ENCODE measurements at places on chromosomes 11 and 22. TPM values are rescaled to one million over a fixed set of nuclear protein-coding genes. Genes with fewer than 3 reads are reported as not detected.

DNA sequence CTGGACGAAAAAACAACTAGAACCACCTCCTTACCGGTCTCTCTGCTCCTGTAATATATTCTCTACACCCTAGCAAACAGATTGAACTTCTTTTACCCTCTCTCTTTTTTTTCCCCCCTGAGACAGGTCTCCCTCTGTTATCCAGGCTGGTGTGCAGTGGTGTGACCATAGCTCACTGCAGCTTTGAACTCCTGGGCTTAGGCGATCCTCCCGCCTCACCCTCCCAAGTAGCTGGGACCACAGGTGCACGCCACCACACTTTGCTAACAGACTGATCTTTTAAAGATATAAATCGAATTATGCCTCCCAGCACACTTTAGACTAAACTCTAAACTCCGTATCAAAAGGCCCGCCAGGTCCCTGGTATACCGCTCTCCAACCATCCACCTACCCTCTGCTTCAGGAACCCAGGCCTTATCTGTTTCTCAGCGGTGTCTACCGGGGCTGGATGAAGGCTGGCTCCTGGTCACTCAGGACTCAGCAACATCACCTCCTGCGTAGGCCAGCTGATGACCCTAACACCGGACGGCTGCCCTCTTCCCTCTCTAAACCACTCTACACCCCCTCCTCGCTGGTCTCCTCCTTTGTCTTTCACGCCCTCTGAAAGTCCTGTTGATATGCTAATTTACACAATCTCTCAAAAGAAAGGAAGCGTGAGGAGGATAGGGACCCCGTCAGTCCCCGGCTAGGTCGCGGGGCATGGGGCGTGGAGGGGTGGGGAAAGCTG lies 745 bp downstream of the C22orf39 start:
- DNase-seq = no peak

The YPEL1 gene
- total RNA-seq = 4.9 TPM

GRCh38 chr22:43292630-43293018 lies 50.5 kb downstream of the SCUBE1 start:
- DNase-seq = no peak

DNA sequence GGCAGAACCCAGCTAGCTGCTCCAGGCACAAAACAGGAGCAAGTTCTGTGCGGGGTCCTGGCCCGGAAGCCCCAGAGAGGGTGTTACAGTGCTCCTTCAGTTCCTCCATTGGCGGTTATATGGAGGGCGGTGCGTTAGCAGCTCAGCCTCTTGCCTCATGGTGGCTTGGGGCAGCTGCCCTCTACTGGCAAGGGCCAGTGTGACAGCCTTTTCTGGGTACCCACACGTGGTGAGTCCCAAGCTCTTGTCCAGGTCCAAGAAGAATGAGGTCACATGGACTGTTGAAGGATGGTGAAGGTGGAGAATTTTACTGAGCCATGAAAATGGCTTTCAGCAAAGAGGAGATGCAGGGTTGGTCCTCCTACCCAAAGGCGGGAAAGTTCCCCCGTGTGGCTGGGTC lies 100.5 kb downstream of the WT1 start:
- DNase-seq = no peak

DNA sequence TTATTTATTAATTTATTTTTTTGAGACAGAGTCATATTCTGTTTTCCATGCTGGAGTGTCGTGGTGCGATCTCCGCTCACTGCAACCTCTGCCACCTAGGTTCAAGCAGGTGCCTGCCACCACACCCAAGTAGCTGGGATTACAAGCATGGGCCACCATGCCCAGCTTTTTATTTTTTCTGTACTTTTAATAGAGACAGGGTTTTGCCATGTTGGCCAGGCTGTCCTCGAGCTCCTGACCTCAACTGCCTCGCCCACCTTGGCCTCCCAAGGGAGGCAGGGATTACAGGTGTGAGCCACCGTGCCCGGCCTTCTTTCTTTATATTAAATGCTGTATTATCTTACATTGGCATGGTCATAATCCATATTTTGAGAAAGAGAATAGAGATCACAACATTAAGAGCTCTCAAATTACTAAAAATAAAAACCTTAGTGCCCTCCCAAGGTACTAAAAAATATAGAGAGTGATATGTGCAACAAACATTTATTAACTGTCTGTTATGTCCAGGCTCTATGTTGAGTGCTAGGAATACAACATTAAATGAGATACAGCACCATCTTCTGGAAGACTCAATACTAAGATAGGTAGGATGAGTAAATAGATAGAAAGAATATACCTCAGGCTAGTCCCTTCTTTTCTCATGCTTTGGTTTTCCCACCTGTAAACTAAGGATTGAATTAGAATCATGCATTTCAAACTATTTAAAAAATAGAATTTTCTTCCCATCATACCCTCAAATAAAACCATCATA lies 84.1 kb downstream of the BBOX1 start:
- DNase-seq = no peak

The ASCL2 gene
- total RNA-seq = 3.7 TPM

The WNT11 gene
- 6.9 TPM for total RNA-seq

GRCh38 chr11:8242499-8243280 lies 21.0 kb downstream of the LMO1 start:
- DNase-seq = no peak

DNA sequence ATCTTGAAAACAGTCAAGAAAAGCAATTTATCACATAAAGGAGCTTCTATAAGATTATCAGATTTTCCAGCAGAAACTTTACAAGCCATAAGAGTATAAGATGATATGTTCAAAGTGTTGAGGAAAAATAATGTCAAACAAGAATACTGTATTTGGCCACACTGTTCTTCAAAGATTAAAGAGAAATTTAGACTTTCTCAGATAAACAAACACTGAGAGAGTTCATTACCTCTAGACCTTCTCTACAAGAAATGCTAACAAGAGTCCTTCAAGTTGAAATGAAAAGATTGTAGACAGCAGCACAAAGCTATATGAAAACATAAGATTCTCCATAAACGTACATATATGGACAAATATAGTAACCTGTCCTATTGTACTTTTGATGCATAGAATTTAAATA lies 8.0 kb upstream of the MTMR2 start:
- DNase-seq = no peak

DNA sequence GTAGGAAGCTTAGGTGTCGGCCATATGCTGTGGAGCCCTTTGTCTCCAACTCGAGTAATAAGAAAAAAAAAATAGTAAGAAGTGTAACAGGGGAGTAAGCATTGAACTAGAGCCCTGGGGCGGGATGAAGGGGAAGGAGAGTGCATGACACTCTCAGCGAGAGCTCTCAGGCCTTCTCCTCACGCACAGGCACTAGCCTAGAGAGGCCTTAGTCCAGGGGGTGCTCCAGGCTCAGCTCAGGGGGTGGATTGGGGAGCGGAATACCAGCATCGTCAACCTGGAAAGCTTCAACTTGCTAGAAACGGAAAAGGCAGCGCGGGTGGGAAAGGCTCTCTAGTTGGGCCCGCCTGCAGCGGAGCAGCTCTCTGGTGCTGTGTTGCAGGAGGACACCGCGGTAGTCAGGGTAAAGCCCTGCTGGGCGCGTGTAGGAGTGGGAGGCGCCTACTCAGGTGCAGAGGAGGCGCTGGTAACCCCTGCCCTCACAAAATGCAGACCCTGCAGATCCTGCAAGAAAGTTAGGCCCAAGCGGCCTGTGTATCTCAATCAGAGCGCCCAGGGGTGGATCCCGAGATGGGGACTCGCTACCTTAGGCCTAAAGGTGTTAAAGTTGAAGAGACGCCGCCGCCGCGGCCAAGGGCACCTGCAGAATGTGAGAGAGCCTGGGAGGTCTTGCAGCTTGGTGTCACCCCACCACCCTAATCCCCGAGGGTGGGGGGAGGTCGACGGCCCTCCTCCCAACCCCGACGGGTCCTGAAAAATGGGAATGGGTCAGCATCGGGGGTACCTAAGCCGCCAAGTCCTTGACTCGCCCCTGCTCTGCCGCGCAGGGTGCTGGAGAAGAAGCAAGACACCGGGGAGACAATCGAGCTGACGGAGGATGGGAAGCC lies 2.8 kb downstream of the SLC17A6 start:
- DNase-seq = no peak

- DNase-seq = no peak
Measured at GRCh38 chr11:110046775-110047380, 46.3 kb upstream of the ZC3H12C start.

- no peak for DNase-seq
Measured at GRCh38 chr11:14095882-14096281, 133.4 kb downstream of the SPON1 start.

GRCh38 chr11:116409238-116409637 lies 363.5 kb downstream of the BUD13 start:
- DNase-seq = no peak

GRCh38 chr11:10488121-10488933 lies 33.3 kb downstream of the AMPD3 start:
- DNase-seq = peak; percentile 91

- no peak for DNase-seq
Measured at GRCh38 chr11:113989916-113990315, 15.0 kb downstream of the HTR3A start.

DNA sequence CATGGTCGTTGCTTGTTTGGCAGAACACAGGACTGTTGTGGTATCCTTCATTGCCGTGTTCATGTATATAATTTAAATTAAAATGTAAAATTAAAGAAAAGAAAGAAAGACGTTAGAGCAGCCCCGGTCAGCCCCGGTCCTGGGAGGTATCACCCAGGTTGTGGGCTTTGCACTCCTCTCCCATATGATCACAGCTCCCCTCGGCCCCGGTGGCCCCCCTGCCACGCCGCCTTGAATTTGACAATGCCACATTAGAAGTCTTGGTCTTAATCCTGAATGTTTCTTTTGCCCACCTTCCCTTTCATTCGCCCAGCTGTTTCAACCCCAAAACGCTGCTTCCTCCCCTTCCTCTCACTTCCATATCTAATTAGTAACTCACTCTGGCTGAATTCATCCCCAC lies 11.4 kb downstream of the APOBEC3A start:
- DNase-seq = no peak

- no peak for DNase-seq
Measured at GRCh38 chr11:11844272-11844671, 2.5 kb downstream of the USP47 start.

GRCh38 chr11:47918882-47919495 lies 61.4 kb upstream of the PTPRJ start:
- DNase-seq = no peak

- DNase-seq = no peak
Measured at GRCh38 chr11:2305788-2306451, 4.1 kb downstream of the TSPAN32 start.

DNA sequence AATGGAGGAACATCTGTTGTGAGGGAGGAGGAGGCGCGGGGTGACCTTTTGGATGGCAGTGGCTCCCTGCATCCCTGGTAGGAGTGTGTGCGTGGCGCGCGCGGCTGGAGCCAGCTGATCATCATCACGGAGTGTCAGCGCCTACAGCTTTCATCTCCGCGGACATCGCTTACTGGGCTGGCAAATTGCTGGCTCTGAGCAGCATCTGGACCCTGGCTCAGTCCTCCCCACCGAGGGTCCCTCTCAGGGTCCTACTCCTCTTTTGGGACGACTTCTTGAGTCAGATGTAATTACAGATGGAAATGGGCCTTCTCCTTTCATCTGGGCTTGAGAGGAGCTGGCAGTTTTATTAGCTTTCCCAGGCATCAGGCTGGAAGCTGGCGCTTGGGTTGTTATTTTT lies 85.3 kb downstream of the CACNA1I start:
- no peak for DNase-seq

DNA sequence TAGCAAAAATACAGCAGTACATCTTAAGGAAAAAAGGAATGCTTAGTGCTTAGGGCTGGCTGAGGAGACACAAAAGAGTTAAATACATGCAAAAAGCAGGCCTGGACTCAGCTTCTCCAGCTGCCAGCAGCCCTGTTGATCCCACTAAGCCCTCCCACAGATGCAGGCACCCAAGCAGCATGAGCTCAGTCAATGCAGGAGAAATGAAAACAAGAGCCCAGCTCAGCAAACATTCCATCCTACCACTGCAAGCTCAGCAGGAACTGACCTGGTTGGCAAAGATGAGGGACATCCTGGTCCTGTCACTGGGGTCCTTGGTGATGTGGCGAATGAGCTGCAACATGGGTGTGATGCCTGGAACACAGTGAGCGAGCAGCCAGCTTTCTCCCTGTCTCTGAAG lies 5.8 kb downstream of the CYB5R2 start:
- DNase-seq = no peak

- no peak for DNase-seq
Measured at GRCh38 chr11:60788401-60789125, 3.4 kb downstream of the MS4A10 start.

DNA sequence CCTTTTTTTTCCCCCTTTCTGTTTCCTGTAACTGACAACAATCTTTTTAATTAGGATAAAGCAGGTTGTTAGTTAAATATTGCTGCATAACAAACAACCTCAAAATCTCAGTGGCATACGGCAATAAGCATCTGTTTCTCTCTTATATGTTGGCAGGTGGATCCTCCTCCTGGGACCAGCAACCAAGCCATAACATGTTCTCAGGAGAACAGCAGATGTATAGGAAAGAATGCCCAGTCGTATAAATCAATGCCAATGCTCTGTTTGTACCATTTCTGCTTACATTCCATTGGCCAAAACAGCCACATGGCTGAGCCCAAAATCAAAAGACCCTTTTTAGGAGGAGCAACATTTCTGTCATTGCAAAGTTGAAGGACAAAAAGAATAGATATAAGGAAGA lies 445.7 kb downstream of the AASDHPPT start:
- DNase-seq = no peak

GRCh38 chr11:19933132-19933735 lies 220.6 kb downstream of the NAV2 start:
- DNase-seq = no peak

The HARBI1 gene
- 1.5 TPM for total RNA-seq

- DNase-seq = no peak
Measured at GRCh38 chr11:117420143-117420485, 92.5 kb downstream of the CEP164 start.

DNA sequence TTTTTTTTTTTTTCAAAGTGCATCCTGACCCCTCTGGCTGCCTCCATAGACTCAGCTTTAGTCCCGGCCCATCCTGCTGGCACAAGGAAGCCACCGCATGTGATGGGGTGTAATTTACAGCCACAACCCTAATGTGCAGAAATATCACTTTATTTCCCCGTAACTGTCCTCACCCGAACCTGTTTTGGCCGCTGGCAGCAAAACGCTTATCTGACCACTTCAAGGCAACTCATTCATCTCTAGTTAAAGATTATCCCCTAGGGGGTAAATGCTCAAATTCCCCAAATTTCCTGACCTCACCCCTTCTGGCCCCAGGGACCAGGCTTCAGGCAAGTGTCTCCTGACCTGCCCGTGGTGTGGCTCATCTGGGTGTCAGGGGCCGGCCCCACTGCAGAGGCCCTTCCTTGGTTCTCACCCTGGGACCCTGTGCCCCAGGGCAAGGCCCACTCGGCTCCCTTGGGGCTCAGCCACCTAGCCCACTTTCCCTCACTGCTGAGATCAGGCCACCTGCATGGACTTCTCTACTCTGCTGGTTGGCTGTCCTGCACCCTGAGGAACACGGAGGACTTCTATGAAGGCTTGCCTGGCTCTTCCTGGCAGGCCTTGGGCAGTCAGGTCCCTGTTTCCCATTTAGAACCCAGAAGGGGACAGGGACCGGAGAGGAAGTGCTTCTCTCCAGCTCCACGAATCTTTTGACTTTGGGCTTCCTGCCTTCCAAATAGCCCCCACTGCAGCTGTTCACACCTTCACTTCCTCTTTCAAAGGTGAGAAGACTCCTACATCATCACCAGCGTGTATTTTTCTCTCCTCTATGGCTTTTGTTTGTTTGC lies 53.3 kb downstream of the WNT11 start:
- DNase-seq = no peak

All from vagina (tissue), 2 donors.